ENCODE measurements at places on chromosomes 2 and 18.

- DNase-seq = no peak
Observed at GRCh38 chr2:7022492-7023385, 105.5 kb downstream of the RNF144A start.

GRCh38 chr2:27929916-27930486, 39.5 kb downstream of the BABAM2 start:
- no peak for DNase-seq

DNA sequence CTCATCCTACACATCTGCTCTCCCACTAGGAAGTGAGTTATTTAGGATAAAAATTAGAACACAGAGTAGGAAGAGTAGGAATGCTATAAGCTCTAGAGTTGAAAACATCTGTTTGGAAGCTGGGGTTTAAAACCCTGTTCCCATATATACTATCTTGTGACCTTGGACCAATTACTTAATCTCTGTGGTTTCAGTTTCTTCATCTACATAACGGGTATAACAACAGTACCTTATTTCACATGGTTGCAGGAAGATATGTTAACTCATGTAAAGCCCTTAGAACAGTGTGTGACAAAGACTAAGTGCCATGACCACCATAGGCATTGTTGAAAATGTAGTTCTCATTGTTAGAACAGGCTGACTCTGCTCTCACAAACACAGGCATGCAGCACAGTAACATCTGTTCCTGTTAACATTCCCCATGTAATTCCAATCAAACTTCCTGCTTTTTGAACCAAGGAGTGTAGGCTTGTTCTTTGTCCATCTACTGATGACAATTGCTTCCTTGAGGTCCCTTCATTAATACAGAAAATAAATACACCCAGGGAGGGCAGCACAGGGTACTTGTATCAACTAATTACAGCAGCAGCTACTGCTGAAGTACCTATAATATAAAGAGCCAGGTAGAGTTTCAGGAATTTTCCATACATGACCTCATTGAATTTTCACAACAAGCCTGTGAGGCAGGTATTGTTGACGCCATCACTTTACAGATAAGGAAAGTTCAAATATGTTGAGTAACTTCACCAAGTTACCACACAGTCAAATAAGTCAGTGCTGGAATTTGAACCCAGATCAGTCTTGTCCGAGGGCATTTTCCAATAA, 204.2 kb downstream of the L3MBTL4 start:
- no peak for DNase-seq

- DNase-seq = no peak
Observed at GRCh38 chr2:61671561-61672315, 133.6 kb upstream of the XPO1 start.

DNA sequence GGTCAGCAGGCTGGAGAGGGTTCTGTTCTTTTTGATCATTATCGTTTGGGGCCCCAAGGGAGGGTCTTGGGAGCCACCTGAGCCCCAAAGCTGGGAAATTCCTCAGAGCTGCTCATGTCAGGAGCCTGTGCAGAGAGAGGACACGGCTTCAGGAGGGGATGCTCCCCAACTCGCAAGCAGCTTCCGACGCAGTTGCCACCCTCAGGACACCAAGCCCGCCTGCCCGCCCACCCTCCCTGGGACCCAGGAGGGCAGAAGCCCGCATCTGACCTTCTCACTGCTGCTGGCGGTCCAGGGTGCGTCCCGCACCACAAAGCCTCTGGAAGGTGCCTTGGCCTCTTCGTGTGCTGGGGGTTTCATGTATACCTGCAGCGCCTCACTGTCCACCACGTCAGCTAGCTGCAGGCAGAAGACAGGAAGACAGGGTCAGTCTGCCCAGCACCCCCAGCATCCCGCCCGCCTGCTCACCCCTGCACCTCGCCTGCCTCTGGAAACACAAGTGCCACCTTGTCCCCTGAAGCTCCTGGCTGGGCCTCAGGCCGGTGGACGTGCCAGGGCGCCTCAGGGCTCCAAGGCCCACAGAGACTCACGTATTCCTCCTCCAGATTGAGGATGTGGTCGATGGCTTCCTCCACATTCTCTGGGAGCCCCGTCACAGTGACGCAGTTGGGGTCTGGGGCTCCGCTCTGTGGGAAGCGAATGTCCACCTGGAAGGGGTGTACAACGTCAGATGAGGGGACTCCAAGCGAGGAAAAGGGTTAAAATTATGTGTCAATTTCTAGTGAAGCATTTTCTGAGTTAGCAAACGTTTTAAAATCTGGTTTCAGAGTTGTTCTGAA, 41.3 kb downstream of the ANO7 start:
- no peak for DNase-seq

DNA sequence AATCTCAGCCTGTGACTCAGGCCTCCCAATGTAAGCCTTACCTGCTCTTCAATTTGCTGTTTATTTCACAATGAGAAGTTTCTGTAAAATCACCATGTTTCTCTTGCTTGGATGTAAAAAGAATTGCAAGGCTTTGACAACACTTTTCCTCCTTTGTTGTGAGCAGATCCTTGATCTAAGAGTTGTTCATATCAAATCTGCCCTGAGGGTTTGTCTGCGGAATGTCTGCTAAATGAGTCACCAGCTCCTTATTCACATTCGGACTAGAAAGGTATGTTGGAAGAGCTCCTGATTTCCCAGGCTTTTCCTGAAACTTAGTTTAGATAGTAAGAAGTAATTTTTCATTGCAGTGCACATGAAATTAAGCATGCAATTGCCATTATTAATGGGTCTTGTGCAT, 268.2 kb upstream of the TCF4 start:
- no peak for DNase-seq

- DNase-seq = peak; percentile 86
Observed at GRCh38 chr2:109005686-109006204, 16.7 kb upstream of the EDAR start.

DNA sequence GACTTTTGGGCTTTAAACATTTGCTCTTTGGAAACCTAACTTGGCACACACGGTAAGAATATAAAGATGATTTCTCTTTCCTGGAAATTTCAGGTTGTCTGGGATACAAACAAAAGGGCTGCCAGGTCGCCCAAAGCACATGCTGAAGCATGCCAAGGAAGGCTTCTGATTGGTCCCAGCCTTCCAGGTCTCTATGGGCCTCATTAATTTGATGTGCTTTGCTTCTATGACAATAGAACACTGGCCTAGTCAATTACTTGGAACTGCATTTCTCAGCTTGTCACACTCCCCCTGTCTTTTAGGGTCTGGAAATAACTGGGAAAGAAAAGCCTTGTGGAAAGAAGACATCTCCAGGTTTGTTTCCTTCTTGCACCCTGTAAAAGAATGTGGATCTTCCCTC, 228.9 kb downstream of the ADCYAP1 start:
- no peak for DNase-seq

DNA sequence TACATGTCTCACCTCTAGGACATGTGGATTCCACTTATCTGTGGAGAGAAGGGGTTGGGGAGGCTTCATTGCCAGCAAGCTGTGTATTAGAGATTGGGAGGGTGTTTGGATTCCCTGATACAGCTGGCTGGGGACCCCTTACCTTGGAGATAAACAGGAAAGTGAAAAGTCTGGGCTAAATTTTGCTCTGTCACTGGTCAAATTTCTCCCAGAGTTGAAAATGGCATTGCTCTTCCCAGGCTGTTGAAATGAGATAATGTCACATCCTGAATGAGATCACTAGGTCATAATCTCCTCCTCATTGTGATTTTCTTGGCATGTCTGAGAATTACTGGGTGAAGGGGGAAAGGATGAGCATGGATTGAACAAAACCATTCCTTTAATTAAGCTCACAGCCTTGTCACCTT, 265.0 kb upstream of the PARD3B start:
- no peak for DNase-seq

DNA sequence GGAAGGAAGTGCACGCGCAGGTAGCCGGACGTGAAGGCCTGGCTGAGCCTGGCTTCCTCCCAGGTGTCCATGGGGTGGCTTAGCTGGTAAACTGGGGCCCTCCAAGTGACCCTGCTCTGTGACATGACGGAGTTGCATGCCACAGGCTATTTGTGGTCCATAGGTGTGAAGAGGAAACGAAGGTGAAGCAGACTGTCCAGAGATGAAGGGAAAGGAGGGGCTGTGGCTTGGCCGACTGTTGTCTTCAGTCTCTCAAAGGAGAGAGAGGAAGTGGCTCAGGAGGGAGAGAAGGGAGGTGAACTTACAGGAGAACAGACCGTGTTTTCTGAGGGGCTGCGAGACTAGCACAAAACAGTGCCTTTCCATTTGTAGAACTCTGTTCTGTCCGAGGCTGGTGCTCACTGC, 19.3 kb downstream of the INPP5D start:
- DNase-seq = no peak

- DNase-seq = no peak
Observed at GRCh38 chr2:234969306-234970098, 17.7 kb downstream of the SH3BP4 start.

DNA sequence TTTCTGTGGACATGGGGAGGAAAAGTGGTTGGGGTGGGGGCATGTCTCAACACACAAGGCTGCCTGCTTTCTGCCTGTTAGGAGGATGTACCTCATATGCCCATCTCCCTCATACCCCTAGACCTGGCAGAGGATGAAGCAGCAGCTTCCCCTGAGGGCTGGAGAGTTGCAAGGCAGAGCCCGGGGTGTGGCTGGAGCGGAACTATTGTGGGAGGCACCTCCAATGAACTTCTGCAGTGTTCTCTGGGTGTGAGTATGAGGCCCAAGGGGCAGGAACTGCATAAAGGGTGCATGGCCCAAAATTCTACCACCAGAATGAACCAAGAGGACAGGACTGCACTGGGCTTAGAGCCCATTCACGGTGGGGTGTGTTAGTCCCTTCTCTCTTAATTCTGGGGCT, 296.3 kb upstream of the SIX2 start:
- DNase-seq = no peak

DNA sequence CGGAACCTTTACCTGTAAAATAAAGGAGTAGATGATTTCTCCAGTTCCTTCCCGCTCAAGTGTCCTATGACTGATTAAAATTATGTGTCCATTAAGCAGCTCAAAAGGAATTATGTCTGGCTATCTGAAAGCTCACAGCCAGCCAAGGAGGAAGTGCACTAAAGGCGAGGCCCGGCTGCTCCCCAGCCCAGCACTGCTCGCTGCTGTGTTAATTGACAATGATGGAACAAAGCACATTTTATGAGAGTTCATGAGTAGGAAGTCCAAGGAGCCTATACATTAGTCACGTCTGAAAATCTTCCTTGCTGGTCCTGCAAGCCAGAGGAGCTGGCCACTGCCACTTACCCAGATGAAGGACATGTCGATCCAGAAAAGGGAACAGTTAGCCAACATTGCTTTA, 14.3 kb downstream of the TTC32 start:
- no peak for DNase-seq

DNA sequence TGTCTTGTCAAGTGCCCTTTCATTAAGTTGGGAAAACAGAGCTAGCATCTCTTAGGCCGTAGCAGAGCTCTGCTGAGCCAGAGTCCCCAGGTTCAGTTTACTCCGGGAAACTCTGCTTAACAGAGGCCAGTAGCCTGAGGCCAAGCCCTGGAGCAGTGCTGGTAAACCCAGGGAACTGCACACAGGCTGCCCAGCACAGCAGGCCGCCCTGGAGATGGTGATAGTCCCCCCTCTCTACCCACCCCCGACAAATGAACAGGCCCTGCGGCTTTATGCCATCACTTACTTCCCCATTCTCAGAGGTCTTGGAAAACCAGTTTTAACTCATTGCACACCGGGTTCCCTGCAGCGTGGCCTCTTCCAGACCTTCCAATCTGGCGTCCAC, 3.5 kb downstream of the CNNM4 start:
- DNase-seq = no peak

- DNase-seq = no peak
Observed at GRCh38 chr2:152097801-152098495, 896 bp downstream of the CACNB4 start.

- no peak for DNase-seq
Observed at GRCh38 chr2:11040992-11041391, 114.3 kb upstream of the SLC66A3 start.

GRCh38 chr18:22961156-22961555, 28.0 kb downstream of the RBBP8 start:
- no peak for DNase-seq

GRCh38 chr2:1488181-1488671, 75.0 kb downstream of the TPO start:
- DNase-seq = no peak

DNA sequence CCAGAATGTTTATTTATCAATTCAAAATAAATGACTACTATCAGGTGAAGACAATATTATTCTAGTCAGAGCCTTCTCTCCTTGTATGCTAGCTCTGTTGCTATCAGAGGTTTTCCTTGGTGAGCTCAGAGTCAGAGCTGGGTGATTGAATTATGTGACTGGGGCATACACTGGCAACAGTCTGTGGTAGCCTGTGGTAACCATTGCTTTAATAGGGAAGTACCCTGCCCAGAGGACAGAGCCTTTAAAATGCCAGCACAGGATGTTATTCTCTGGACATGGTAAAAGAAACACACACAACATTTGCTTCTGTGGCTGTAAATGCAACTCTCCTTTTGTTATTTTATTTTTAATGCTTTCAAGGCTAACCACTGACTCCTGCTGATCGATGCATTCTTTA, 124.7 kb downstream of the PPP1R1C start:
- no peak for DNase-seq

- no peak for DNase-seq
Observed at GRCh38 chr2:105255979-105256378, 14.4 kb downstream of the GPR45 start.

DNA sequence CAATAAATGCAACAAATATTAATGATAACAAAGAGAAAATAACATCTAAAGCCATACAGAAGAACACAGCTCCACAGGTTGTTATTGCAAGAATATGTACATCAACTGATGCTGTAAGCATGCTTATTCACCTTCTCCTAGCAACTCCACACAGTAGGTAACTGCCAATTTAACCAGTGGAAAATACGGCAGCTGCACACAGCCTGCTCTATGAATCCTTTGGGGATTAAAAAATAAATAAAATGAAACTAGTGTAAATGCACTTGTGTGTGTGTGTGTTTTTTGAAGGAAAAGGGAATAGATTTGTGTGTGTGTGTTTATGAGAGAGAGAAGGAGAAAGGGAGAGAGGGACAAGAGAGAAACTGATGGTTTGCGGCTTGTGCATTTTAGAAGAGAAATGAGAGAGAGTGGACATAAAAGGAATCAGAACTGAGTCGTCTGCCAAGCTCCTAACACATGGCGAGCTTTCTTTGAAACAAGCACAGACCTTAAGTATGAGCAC, 96.2 kb upstream of the PDE1A start:
- peak; percentile 86 for DNase-seq

DNA sequence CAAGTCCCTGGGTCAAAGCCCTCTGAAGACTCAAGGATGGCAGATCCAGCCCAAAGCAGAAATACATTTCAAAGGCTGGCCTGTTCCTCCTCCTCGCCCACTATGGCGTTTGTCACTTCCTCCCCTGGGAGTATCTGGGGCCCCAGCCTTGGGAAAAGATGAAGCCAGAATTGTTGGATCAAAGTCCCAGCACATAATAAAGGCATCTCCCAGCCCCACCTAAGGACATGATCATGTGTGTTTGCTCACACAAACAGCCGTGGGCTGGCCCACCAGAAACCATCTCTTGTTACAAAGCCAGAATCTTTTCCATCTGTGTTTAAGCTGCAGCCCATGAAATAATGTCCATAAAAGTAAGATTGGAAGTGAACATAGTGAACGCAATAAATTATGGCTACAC, 50.1 kb upstream of the HAAO start:
- no peak for DNase-seq

GRCh38 chr2:49403637-49404036, 249.3 kb upstream of the FSHR start:
- DNase-seq = no peak

- DNase-seq = no peak
Observed at GRCh38 chr2:179097131-179097530, 47.2 kb upstream of the CCDC141 start.

GRCh38 chr2:65349863-65350262, 82.5 kb downstream of the SPRED2 start:
- peak; percentile 61 for DNase-seq

All from NCI-H1694 (cell line).